Chondrocyte (in vitro differentiated cells): ENCODE measurements at places on chromosomes 4 and X. TPM values are rescaled to one million over a fixed set of nuclear protein-coding genes. Genes with fewer than 3 reads are reported as not detected.

- DNase-seq, result no peak
- H3K27me3 ChIP-seq, result no peaks in the 10 kb centered on the region
- no peaks in the 10 kb centered on the region for H3K36me3 ChIP-seq
- H3K4me1 ChIP-seq, result no peaks in the 10 kb centered on the region
- H3K4me3 ChIP-seq, result no peak overlapping the region
- no peak overlapping the region for H3K27ac ChIP-seq
Measured at GRCh38 chr4:31307029-31307428, 586.9 kb downstream of the PCDH7 start.

DNA sequence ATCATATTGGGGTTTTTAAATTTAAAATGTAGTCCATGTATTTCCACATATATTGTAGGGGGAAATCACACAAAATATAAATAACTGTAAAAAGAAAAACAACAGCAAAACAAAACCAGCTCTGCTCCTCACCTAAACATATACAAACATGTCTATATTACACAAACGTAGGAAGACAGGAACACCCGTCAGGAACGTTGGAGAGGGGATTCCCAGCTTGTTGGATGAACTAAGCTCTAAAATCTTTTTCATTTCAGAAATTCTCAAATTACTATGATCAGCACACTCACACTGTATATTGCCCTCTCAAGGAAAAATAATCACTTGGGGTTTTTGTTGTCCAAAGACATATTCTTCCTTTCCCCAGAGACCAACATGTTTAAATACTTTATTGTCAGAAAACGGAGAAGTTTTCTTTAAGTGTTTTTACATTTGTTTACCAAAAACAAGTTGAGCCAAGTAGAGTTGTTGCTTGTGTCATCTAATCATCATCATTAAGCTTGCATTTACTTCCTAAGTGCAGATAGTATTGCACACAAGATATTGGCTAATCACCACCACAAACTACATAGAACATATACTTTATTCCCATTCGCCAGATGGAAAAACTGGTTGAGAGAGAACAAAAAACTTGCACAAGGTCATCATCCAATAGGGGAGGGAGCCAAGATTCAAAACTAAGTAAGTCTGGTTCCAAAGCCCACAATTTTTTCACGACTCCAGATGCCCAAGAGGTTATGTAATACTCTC, 2.4 kb upstream of the TLR10 start:
- H3K36me3 ChIP-seq, result no peaks in the 10 kb centered on the region
- H3K4me3 ChIP-seq, result no peak overlapping the region
- H3K4me1 ChIP-seq, result peaks cover 2% of the 10 kb centered on the region
- no peak overlapping the region for H3K27ac ChIP-seq
- no peaks in the 10 kb centered on the region for H3K27me3 ChIP-seq

GRCh38 chr4:82394896-82395295, 21.1 kb upstream of the HNRNPD start:
- H3K36me3 ChIP-seq, result no peaks in the 10 kb centered on the region
- no peak for DNase-seq
- no peaks in the 10 kb centered on the region for H3K4me1 ChIP-seq
- H3K4me3 ChIP-seq, result no peak overlapping the region

DNA sequence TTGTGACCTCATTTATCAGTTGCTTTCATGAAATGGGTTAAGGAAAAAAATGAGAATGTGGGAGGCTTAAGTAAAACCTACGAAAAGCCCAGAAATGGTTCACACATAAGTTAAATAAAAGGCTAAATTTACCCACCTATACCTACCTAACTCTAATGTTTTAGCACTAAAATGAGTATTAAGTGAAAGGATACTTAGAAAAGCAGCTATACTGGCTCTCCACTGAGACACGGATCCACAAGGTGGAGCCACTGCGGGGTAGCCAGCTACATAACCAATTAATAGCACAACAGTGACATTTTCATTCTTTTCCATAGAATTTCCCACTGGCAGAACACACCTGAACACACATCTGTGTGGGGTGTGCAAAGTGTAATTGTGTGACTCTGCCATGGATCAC, 101.9 kb downstream of the MAML3 start:
- no peak overlapping the region for H3K4me3 ChIP-seq
- H3K27ac ChIP-seq, result no peak overlapping the region
- H3K27me3 ChIP-seq, result no peaks in the 10 kb centered on the region
- H3K4me1 ChIP-seq, result peaks cover 52% of the 10 kb centered on the region

DNA sequence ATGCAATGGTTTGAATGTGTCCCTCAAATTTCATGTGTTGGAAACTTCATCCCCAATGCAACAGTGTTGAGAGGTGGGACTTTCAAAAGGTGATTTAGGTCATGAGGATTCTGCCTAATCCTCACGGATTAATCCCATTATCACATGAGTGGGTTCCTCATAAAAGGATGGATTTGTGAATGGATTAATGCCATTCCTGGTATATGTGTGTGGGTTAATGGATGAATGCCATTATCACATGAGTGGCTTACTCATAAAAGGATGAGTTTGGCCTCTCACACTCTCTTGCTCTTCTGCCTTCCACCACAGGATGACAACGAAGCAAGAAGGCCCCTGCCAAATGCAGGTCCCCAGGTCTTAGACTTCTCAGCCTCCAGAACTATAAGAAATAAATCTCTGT, 30.5 kb upstream of the NEUROG2 start:
- H3K36me3 ChIP-seq, result no peaks in the 10 kb centered on the region
- H3K4me1 ChIP-seq, result no peaks in the 10 kb centered on the region
- DNase-seq, result no peak
- no peak overlapping the region for H3K27ac ChIP-seq
- no peaks in the 10 kb centered on the region for H3K27me3 ChIP-seq
- no peak overlapping the region for H3K4me3 ChIP-seq

The DACH2 gene
- total RNA-seq, result not detected in 3 replicates

The RGN gene
- 0.33 TPM in 1 of 3 replicates, not detected in the others for total RNA-seq

The AREG gene
- total RNA-seq, result not detected in 3 replicates

The PORCN gene
- total RNA-seq, result 10.8 to 23.1 TPM (median 12.5 TPM) in 3 replicates

The ZNF141 gene
- 7.9 to 13.7 TPM (median 7.9 TPM) in 3 replicates for total RNA-seq
